Hindlimb muscle (tissue), 1 donor: ENCODE measurements at places on chromosomes 4 and X. TPM values are rescaled to one million over a fixed set of nuclear protein-coding genes. Genes with fewer than 3 reads are reported as not detected.

DNA sequence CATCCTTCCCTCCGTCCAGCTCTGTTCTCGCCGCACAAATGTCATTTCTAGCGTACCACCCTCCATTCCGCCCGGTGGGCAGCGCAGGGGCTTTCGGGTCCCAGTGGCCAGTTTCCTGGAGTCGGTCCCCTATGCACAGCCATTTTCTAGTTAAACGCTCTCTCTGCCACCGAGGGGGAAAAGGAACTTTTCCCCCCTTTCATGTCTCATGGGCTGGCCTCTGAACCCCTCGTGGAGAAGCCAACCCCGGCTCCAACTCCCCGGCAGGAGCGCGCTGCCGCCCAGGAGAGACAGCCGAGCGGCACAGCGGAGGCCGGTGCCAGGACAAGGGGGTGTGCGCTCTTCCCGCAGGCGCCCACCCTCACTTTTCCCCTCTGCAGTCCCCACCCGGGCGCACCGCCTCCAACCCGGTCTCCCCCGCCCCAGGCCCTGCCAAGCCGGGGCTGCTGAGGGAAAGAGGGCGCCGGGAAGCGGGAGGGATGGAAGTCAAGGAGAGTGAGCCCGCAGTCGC, 662 bp downstream of the APBB2 start:
- DNase-seq, result peak; percentile 48

- peak; percentile 56 for DNase-seq
Measured at GRCh38 chr4:125316401-125316790, 1.6 kb downstream of the FAT4 start.

DNA sequence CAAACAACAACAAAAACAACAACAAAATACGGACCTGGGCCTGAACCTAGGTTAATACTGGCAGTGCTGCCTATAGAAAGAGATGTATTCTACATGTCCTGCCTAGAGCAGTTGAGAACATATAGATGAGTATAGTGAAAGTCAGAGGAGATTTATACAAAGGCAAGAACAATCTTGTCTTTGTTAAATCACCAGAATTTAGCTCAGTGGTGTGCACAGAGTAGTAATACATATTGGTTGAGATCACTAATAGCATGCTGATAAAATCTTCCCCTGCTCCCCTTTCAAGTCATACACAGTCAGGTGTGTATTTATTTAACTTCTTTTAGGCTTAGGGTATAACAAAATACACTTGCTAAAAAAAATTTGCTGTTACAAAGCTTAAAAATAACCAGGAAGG, 247.8 kb downstream of the ADGRL3 start:
- DNase-seq, result no peak

- no peak for DNase-seq
Measured at GRCh38 chr4:73646117-73646516, 25.9 kb upstream of the RASSF6 start.

DNA sequence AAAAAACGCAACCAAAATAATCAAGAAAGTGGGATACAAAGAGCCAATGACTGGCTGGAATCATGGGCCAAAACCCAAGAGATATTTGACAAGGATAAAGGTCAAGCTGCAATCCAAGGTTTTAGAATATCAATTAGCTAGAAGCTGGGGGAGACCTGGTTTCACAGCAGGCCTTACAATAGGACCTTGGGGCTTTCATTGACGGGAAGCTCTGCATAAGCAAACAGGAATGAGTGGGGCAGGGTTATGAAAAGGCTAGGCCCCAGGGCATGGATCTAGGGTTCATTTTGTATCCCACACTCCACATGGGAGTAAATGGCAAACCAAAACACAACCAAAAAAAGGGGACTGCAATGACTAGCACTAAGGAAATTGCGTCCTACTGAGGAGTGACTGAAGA, 215.3 kb downstream of the HS6ST2 start:
- DNase-seq, result no peak

GRCh38 chrX:78945186-78945912, at the start of gene P2RY10:
Gene P2RY10, plus strand, starts transcription at chrX:78945391. Its CDS starts 15,130 bp downstream, at chrX:78960521.
- DNase-seq, result no peak

DNA sequence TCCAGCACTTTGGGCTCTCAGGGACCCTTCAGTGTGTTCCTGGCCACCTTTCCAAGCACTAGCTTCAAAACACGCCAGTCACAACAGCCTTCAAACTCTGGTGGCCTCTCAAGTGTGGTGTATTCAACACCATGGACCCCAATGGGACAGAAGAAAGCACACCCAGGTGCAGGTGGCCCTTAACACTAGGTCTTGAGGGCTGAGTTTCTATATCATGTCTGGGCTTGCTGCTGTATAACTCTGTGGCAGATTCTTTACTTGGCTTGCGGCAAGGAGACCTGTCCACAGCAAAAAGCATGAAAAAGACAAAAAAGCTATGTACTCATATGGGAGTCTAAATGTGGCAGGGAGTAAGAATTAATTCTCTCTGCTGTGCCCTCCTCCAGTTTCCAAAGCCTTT, 23.1 kb downstream of the MSL3 start:
- no peak for DNase-seq

- no peak for DNase-seq
Measured at GRCh38 chr4:185016101-185016940, 2.0 kb upstream of the HELT start.

GRCh38 chr4:124947622-124948265, 235.2 kb upstream of the ANKRD50 start:
- no peak for DNase-seq

- DNase-seq, result no peak
Measured at GRCh38 chr4:145440292-145441007, 41.2 kb upstream of the SMAD1 start.

DNA sequence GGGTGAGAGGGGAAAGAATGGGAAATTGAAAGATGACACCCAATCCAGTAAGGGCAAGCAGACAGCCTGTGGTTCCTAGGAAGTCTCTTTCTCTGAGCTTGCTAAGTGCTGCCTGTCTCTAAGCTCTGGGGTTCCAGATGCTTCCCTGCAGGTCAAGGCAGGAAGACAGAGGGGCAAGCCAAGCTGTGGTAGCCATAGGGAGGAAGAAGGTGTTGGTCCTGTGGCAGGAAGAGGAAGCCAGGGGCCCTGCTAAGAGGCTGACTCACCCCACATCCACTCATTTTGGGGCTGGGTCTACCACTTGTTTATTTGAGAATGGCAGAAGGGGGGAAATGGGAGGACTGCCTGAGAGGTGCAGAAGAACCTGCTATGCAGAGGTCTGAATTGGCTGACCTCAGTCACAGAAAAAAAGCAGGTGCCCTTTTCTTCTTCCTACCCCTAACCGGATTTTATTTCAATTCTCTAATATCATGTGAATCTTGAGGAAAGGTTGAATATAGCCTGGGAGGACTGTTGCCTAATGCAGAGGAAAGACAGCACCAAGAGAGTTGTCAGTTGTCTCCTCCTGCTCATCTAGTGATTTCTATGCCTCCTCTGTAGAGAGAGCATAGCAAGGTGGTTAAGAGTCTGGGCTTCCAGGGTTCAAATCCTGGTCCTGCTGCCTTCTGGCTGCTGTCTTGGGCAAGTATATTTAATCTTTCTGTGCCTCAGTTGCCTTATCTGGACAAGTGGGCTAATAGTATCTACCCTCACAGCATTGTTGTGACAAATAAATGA, 27.4 kb downstream of the HOPX start:
- DNase-seq, result no peak

- DNase-seq, result peak; percentile 36
Measured at GRCh38 chr4:94826206-94826605, 68.5 kb downstream of the BMPR1B start.

DNA sequence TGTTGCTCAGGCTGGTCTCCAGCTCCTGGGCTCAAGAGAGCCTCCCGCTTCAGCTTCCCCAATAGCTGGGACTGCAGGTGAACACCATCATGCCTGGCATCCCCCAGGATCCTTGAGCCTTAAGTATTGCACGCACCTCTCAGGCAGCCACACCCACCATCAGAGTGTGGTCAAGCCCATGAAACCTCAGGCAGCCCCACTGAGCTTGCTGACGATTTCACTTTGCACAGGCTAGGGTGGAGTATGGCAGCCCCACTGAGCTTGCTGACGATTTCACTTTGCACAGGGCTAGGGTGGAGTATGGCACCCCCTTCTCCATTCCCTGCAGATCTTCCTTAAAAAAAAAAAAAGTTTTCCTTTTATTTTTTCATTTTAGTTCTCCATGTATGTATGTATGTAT, 57.2 kb downstream of the RHOXF2B start:
- no peak for DNase-seq

DNA sequence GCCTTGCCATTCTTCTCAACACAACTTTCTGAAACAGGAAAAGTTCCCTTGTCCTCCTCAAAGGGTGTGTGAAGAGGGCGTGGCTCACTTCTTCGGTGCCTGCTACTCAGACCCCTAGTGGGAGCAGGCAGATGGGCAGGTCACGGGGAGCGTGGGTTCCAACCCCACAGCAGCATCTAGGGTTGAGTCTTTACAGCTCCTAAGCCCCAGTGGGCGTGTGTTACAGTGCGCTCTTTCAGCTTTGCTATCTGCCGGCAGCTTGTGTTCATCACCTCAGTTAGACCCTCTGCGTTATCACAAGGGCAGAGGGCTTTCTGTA, 57.5 kb upstream of the KLF3 start:
- no peak for DNase-seq

MAGEA4 gene
- not detected for polyA plus RNA-seq

ZXDB gene
- 5.3 TPM for polyA plus RNA-seq

PDHA1 gene
- polyA plus RNA-seq, result 175 TPM

PABPC1L2A gene
- polyA plus RNA-seq, result not detected

ADH1A gene
- 0.88 TPM for polyA plus RNA-seq

MAGT1 gene
- polyA plus RNA-seq, result 34.8 TPM
